AG09319 (cell line): ENCODE measurements at places on chromosomes 2 and 18.

DNA sequence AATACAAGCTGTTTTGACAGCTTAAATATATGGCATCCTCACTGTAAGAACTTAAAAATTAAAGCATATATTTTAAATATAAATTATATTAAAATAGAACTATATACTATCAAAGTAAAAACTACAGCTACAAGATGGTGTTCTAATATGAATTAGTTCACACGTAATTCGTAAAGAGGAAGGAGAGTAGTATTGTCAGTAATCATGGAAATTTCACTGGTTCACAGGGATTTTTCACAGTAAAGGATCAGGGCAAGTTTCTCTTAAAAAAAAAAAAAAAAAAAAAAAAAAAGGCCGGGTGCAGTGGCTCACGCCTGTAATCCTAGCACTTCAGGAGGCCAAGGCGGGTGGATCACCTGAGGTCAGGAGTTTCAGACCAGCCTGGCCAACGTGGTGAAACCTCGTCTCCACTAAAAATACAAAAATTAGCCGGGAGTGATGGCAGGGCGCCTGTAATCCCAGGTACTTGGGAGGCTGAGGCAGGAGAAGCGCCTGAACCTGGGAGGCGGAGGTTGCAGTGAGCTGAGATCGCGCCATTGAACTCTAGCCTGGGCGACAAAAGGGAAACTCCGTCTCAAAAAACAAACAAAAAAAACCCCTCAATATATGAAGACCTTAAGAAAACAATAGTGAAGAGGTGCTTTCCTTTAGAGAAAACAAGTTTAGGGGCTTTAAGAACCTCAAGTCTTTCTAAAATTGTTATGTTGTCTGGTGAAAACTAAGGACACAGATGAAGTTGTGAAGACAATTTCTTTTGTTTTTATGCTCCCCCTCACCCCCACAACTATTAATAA, 32.5 kb downstream of the PNO1 start:
- no peak for DNase-seq

GRCh38 chr18:46732801-46733200, 24.1 kb downstream of the ST8SIA5 start:
- no peak for DNase-seq

DNA sequence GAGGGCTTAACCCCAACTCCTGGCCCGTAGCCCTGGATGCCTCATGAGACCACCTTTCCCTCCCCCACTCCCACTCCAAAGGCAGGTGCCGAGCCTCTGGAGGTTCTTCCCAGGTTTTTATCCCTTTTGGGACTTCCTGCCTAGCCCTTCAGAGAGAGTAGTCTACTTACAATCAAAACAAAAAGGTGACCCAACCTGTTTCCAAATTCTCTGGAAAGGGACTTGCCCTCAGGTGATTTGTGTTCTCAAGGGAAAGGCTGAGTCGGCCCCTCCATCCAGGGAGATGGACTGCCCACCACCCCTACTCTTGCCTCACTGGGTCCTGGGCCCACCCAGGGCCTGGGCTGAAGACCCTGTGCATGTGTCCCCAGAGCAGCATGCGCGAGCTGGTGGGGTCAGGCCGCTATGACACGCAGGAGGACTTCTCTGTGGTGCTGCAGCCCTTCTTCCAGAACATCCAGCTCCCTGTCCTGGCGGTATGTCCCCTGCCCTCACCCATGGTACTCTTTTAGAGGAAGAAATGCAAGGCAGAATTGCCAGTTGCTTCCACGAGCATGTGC, 108.5 kb downstream of the PLB1 start:
- no peak for DNase-seq

DNA sequence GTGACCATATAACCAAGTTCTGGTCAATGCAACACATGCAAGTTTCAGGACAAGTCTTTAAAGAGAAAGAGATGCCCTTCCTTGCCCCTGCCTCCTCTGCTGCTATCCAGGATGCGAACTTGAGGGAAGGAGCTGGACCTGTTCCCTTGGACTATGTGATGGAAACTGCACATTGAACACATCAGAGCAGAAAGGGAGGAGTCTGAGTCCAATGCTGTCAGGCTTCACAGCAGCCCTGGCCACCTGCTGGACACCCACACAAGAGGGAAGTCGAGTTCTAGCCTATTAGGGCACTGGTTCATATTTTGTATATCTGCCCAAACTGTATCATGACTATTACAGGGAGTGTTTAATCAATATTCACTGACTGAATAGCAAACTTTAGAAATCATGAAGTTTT, 38.3 kb upstream of the TEX51 start:
- no peak for DNase-seq

GRCh38 chr2:212991120-212991519, 160.3 kb downstream of the IKZF2 start:
- DNase-seq, result no peak

DNA sequence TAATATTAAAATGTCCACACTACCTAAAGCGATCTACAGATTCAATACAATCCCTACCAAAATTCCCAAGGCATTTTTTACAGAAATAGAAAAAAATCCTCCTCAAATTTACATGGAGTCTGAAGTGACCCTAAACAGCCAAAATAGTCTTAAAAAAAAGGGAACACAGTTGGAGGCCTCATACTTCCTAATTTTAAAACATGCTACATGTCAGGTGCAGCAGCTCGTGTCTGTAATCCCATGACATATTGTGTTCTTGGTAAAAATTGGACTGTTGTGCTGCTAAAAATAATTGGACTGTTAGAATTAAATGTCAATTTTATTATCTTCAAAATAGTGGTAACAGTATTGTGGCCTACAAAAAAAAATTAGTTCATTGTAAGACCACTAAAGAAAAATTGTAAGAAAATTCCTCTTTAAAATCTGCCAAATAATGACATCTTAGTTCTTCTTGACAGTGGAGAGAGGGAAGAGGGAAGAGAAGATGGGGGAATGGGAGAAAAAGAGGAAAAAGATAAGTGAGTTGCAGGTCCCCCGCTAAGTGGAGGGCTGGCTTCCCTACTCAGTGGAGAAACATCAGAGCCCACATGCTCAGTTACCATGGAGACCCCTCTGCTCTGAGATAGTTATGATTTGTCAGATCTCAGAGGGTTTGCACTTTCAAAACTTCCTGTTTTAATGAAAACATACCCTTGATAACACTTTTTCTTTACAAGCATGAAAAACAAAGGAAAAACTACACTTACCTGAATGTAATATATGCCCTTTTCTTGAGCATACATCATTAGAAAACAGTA, 46.5 kb downstream of the UNC50 start:
- DNase-seq, result no peak

GRCh38 chr18:64993695-64994094, 757.1 kb upstream of the CDH7 start:
- no peak for DNase-seq

DNA sequence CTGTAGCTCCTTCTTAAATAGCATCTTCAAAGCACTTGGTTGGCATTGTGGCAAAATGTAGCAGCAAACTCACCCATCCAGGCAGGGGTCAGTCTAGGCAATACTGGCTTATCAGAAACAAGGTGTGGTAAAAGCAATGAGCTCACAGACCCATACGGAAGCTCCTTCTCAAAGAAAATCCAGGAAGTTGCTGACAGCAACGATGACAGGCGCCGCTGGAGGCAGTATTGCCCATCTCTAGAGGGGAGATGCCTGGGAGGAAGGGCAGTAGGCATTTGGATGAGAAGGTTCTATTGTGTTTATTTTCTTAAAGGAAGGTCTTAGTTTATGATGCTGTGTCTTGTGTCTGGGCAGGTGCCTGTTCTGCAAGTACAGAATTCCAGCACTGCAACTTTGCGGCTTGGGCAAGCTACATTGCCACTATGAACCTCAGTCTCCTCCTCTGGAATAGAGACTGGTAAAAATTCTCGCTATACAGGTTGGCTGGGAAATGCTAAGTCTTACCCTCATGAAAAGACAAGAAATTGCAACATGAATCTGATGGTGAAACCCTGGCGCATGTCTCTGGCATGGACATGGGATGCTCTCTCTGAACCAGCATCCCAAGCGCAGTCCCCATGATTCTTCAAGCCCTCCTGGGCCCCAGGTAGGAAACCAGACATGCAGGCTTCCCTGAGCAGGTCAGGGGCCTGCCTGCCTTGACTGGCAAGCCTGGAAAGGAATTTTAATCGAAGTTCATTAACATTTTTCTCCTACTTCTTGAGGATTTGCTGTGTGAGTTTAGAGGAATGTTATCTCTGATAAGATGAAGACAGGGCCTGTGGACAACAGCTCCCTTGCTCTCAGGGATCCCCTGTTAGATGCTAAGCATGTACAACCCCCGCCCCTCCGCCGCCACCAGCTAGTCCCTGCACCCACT, 156.0 kb downstream of the TFCP2L1 start:
- DNase-seq, result no peak

- DNase-seq, result no peak
Measured at GRCh38 chr2:169736902-169737301, 3.3 kb downstream of the KLHL23 start.

DNA sequence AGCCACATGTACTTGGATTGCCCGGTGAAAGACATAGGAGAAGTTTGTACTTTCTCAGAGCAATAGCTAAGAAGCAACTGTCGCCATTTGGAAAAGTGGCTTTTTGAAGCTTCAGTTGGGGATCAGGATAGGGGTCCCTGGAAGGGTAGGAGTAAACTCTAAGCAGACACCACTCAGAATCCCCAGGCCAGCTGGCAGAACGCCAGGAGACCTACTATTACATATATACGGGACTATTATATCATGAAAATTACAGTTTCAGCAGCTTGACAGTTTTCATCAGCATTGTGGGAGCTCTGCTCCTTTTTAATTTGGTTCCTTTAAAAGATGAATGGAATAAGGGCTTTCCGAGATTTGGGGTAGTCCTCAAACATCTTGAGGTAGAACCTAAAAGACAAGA, 54.9 kb downstream of the SRD5A2 start:
- no peak for DNase-seq

DNA sequence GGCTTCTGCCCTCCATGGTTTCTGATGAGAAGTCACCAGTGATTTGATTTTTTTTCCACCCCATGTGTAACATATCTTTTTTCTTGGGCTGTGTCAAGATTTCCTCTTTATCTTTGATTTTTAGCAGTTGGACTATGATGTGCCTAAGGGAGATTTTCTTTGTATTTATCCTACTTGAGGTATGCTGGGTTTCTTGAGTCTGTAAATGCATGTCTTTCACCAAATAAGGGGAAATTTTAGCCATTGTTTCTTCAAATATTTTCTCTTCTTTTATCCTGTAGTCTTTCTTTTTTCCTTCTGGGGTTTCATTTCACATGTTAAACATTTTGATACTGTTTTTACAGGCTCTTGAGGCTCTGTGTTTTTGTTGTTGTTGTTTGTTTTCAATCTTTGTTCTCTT, 33.7 kb upstream of the PLB1 start:
- no peak for DNase-seq

DNA sequence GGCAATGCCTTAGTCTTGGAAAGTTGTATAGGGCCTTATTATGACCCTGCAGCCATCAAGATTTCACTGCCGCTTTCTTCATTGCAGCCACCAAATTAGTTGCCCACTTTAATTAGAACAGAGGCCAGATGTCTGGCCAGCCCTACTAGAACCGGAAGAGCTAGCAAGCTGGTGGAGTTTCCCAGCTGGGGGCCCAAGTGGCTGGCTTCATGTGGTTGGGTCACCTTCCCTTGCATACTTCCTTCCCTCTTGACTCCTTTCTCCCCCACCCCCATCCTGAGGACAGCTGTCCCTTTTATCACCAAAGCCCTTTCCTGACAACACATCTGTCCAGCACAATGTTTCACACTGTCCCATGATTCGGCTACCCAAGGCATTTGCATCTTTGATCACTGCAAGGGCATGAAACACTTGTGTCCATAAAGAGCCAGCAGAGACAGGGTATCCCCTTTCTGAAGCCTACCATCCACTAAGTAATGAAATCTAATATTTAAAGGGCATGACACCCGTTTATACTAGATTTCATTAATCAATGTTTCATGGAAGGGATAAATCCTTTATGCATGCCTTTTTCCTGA, 187.2 kb downstream of the BCL11A start:
- no peak for DNase-seq

DNA sequence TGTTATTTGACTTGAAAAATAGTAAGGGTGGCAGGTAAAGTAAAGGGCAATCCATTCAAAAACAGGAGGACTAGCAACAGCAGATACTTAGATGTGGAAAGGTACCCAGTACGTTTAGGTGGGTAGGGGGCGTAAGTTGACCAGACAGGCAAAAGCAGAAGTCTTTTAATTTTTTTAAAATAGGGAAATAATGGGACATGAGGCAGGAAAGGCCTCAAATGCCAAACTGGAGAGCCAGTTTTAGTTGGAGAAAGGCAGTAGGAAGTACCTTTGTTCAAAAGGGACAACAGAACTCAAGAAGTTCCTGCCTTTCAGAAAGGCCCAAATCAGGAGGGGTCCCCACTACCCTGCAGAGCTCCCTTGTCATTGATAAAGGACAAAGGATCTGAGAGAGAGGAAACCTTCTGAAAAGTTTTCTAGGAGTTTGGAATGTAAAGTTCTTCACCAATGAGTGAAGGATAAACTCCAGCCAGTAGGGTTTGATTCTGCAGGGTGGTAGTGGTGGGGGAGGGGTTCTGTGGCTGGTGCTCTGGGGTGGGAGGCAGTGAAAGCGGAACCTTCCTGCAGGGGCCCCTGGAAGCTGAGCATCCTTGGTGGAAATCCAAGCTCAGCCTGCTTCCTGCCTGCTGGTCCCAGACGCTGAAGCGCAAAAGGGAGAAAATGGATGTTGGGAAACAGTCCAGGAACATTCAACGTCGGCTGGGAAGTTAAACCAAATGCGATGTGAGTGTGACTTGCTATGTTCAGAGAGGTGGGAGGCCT, 40.1 kb downstream of the TMEM17 start:
- no peak for DNase-seq

DNA sequence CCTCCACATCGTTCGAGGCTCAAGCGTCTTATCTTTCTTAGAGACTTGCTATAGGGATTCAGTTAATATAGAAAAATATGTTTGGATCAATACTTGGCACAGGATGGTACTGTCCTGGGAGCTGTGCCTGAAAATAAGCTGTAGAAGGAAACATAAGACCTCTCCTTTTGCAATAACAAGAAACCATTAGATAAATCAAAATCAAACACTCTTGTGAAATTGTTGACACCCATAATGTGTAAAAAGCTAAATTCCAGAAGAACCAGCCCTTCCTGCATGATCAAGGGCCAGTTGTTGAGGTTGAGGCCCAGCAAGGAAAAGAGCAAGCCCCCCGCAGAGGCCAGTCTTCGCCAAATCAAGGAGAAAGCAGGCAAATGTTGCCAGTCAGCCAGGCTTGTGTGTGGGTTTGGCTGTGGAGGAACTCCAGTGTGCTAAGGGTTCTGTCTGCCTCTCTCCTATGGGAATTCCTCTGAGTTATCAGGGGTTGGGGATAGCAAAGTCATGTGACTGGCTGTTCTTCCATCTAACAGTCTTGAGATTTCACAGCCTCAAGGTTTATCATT, 185.7 kb downstream of the ACKR3 start:
- no peak for DNase-seq

DNA sequence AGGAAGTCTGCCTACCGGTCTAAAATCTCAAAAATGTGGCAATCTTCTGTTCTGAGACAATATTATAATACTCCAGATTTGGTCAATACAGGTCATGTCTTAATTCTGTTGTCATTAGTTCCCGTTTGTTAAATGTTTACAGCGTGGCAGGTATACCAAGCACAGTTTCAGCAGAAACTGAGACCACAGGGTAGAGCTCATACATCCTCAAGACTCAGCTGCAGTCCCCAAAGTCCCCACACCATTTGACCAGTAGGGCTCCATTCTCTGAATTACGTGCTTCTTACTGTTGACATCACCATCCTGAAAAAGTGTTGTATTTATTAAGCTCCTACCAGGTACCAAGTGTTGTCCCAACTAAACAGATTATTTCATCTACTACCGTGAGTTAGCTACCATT, 157.1 kb downstream of the MC4R start:
- no peak for DNase-seq

- no peak for DNase-seq
Measured at GRCh38 chr2:19228181-19228593, 130.2 kb downstream of the OSR1 start.
